Activated T-cell treated with anti-CD3 and anti-CD28 coated beads, Interleukin-2, amount 50 U/mL, for 1 hour (primary cell): ENCODE measurements at places on chromosomes 6 and 20.

DNA sequence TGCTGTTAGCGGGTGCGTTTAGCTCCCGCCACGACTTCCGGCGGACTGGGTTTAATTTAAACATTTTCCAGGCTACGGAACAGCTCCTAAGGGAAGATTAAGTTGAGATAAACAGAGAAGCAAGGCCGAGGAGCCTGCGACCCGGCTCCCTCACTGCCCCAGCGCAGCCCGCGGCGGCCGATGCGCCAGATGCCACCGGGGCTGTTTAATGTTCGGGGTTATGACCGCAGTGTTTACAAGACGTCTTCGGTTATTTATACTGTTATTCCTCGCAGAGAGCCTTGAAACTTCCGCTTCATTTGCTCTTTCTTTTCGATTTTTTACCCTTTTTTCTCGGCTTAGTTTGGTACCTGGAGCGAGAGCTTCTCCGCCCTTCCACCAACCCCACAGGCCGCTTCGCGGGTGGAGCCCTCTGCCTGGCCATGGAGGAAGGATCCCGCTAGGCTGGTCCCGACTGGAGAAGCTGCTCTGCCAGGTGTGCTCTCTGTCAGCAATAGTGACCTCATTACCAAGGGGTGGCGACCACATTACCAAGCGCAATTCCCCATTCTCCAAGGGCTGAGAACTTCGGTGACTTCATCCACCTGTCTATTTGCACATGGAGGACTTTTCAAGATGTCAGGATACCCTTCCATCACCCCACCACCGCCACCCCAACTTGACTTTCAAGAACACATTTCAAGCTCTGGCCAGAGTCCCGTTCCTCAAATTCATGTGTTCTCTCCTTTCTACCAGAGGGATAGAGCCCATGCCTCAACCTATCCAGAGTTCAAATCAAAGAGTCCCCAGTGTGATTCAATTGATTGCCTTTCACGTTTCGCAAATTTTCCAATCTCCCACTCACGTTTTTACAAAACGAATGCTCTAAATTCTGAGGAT is 4.1 kb downstream of the TCF21 start:
- DNase-seq: no peak

GRCh38 chr20:3339076-3339475 is 68.4 kb downstream of the DNAAF9 start:
- DNase-seq: no peak

GRCh38 chr6:88823998-88824397 is 139.4 kb downstream of the RNGTT start:
- no peak for DNase-seq

DNA sequence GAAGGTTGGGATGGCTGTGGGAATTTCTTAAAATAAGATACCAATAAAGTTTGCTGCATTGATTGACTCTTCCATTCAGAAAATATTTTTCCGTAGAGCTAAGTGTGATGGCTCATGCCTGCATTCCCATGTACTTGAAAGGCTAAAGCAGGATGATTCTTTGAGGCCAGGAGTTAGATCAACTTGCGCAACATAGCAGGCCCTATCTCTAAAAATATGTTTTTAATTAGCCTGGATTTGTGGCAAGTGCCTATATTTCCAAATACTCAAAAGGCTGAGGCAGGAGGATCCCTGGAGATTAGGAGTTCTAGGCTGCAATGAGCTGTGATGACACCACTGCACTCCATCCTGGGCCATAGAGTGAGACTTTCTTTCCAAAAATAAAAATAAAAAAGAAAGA is 431.2 kb upstream of the PTCHD4 start:
- DNase-seq: no peak

GRCh38 chr6:72748759-72749158 is 126.9 kb downstream of the KCNQ5 start:
- DNase-seq: no peak

DNA sequence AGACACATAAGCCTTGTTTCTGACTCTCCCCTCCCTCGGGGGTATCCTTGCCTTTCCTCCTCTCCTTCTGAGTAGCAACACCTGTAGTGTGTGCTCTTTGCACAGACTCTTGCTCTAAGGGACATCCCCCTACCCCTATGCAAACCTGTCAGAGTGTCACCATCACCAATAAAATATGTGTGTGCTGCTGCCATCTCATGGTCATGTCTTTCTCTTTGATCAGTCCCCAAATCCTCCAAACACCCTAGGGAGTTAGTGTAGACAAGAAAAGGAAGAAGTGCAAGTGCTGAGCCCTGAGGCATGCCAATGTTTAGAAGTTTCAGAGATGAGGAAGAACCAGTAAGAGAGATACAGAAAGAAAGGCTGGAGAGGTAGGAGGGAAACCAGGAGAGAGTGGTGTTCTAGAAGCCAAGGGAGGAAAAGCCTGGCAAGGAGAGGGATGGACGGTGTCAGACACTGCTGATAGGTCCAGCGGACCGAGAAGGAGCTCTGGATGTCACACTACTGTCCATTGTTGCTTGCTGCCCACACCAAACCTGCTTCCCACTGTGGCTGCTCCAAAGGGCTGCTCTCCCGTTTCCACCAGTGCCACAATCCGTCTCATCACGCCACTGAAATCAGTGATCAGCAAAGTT is 16.4 kb downstream of the TRMT6 start:
- DNase-seq: no peak

- DNase-seq: no peak
Measured at GRCh38 chr6:34339971-34340370, 52.5 kb downstream of the NUDT3 start.

DNA sequence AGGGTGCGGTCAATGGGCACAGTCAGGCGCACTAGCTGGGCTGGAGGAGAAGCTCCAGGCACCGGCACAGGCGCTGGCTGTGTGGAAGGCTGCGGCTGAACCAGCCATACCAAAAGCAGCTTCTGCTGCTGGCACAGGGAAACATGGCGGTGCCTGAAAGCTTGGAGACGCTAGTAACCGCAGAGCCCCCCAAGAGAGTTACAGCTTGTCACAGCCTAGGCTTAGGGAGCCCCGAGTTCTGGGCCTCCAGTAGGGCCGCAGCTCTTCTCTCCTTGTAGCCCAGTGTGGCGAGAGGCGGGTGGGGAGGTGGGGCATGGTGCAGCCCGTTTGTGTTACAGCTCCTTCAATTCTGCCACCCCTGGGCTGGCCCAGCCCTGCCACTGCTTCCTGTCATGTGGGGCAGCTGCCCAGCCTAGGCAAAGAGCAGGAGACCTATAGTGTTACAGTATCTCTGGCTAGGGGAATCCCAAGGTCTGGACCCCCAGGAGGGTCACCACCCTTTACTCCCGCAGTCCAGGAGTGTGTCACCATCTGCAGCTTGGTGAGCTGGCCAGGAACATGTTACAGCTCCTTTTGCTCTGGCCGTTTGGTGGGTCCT is 58.6 kb upstream of the MANEA start:
- no peak for DNase-seq

GRCh38 chr6:144481527-144481926 is 196.4 kb downstream of the UTRN start:
- no peak for DNase-seq

DNA sequence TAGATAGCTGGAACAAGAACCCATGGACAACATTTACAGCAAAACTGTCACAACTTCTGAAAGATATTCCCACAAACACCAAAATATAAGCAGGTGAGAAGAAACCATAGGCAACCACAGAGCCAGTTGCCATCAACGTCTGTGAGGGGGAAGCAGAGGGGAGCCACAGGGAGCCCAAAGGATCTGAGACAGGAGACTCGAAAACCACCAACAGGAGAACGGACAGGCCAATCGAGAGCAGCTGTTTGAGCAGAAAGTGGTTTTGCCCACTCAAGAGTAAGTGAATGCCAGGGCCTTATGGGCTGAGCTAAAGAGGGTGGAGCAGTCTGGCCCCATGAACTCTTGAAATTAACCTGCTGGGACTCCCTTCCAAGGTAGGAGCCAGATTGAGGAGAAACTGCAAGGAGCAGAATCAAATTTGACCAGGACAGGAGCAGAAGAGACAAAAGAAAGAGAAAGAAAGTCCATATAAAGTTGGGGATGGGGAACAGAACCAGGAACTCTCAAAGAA is 195.4 kb downstream of the ANKRD60 start:
- DNase-seq: no peak

GRCh38 chr20:5734602-5735001 is 15.6 kb upstream of the SHLD1 start:
- no peak for DNase-seq

DNA sequence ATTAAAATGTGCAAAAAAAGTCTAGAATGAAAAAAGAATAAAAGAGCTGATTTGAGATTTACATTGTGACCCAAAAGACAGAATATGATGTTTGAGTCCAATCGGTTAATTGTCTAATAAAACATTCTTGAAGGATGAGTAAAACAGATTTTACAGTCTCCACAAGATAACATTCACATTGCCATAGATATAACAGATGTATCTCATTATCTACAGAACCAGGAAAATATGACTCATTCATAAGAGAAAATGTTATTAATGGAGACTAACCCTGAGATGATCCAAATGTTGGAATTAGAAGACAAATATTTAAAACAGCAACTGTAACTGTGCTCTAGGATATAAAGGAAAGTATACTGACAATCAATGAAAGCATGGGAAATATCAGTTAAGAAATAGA is 141.7 kb downstream of the RFX6 start:
- DNase-seq: no peak

- DNase-seq: no peak
Measured at GRCh38 chr20:24971376-24972101, 21.0 kb downstream of the APMAP start.

DNA sequence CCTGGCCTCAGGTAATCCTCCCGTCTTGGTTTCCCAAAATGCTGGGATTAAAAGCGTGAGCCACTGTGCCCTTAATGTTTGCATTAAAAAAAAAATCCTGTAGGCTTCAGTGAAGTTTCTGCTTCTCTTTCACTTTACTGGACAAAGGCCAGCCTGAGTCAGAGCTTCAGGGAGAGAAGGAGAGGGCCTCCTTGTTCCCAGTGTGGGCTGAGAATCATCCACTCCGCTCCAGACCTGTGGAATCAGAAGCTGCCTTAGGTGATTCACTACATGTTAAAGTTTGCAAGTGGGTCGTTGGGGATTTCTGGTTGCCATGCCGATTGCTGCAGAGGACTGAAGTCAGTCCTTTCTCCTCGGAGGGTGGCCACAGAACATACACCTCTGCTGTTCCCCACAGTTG is 113.3 kb upstream of the EEF1E1 start:
- DNase-seq: no peak

DNA sequence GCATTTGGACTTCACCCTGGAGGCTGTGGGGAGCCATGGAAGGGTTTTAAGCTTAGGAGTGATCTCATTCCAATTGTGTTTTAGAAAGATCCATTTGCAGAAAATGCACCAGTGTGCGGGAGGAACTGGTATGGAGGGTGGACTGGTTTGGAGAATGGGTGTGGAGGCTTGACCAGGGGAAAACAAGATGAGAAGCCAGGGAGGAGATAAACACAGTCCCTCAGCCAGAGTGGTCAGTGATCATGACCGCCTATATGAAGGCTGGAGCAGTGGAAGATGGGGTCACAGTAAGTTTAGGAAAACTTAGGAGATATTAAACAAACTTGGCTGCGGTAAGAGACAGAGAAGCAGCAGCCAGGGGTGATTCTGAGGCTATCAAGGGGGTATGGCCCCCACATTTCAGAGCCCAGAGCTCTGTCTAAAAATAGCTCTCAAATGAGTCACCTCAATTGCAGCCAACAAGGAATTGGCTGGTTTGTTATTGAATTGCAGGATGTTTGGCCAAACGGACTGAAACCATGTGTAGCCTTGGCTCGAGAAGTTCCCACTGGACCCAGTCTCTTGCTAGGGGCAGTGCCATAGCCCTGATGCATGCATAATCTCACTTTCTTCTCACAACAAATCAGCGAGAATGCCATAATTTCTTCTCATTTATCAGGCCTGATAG is 159.9 kb upstream of the TOP1 start:
- DNase-seq: no peak

DNA sequence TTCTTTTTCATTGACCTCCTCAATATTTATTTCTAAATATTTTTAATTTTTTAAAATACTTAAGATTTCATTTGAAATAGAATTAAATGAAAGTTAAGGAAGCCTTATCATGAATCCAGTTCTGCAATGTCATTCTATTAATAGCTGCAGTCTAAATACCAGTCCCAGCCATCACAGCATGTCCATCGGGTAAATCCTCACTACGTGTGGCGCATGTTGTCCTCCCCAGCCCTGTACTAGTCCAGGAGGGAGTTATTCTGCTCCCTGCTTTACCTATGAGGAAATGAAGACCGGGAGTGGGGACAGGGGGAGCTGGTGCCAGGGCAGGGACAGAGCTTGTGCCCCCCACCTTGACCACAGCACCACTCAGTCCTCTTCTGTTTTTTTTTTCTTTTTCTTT is 125.1 kb upstream of the QKI start:
- no peak for DNase-seq

DNA sequence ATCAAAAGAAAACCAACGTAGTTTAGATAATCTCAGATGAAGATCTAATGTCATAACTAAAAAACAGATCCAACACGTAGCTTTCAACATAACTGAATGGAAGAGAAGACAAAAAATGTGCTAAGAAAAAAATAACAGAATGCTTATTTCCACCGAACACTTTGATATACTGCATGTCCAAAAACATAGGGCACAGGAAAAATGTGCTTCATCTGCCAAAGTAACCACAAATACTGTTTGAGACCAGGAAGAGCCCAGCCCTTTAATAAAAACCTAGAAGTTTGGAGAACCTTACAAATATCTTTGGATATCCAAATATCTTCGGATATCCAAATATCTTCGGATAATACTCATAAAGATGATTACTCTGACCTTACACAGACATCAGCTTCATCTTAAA is 19.8 kb downstream of the LAMA4 start:
- no peak for DNase-seq

GRCh38 chr6:75368151-75368779 is 83.7 kb upstream of the TMEM30A start:
- DNase-seq: no peak

DNA sequence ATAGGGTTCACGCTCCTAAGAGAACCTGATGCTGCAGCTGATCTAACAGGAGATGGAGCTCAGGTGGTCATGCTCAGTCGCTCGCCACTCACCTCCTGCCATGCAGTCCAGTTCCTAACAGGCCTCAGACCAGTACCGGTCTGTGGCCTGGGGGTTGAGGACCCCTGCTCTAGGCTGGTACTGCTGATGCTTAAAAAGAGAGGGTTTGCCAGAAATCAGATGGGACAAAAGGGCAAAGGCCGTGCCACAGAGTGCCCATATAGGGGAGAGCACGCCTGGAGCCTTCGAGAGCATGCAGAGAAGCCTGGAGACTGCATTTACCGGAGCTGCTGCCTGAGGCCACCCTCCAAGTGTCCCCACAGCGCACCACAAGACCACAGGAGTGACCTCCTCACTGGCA is 75.5 kb downstream of the PTPN1 start:
- no peak for DNase-seq

DNA sequence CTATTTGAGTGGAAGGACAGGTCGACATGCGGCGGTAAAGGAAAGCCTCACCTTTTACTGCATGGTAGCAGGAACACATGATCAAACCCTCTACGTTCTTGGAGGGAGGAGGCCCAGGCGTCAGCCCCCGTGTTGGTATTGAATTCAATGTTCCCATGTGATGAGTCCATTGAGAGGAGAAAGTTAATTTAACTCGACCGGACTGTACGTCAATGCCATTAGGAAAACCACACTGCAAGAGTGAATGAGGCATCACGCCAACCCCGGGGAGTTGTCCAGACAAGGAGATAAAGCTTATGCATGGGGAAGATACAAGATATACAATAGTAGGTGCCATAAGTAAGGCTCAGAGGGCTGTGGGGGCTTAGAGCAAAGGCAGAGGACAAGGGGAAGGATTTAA is 213.9 kb upstream of the ECI2 start:
- no peak for DNase-seq
